ENCODE measurements at places on chromosomes 7 and 10.

DNA sequence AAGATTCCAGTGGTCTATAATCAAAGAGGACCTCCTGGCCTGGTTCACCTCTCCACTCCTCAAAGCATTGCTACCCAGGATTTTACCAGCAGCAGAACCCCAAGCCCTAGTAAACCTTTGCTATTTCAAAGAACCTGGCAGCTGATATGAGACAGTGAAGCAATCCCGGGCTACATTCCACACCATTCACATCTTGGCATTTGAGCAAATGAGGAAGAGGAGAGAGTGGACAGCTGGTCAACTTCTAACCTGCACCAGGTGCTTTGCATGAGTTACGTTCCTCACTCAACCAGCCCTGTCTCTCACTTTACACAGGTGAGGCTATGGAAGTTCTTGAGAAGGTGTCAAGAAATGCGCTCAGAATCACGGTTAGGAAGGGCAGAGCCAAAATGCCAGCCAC is 1.1 kb downstream of the CCDC3 start:
- H3K27me3 ChIP-seq = no peaks in the 10 kb centered on the region
- H3K27ac ChIP-seq = peak overlapping the region; percentile 68
- H3K4me1 ChIP-seq = peaks cover 23% of the 10 kb centered on the region
- peaks cover 6% of the 10 kb centered on the region for H3K36me3 ChIP-seq
- DNase-seq = no peak

- H3K4me3 ChIP-seq = peak overlapping the region; percentile 72
- peaks cover 34% of the 10 kb centered on the region for H3K36me3 ChIP-seq
- DNase-seq = peak; percentile 89
- peaks cover 32% of the 10 kb centered on the region for H3K4me1 ChIP-seq
Observed at GRCh38 chr10:44975431-44976331, 2.9 kb downstream of the DEPP1 start.

GRCh38 chr7:37349979-37350590 is 98.6 kb downstream of the ELMO1 start:
- H3K27me3 ChIP-seq = no peaks in the 10 kb centered on the region
- H3K4me3 ChIP-seq = no peak overlapping the region
- DNase-seq = no peak
- H3K36me3 ChIP-seq = no peaks in the 10 kb centered on the region
- H3K4me1 ChIP-seq = peaks cover 54% of the 10 kb centered on the region
- H3K27ac ChIP-seq = peak overlapping the region; percentile 13

DNA sequence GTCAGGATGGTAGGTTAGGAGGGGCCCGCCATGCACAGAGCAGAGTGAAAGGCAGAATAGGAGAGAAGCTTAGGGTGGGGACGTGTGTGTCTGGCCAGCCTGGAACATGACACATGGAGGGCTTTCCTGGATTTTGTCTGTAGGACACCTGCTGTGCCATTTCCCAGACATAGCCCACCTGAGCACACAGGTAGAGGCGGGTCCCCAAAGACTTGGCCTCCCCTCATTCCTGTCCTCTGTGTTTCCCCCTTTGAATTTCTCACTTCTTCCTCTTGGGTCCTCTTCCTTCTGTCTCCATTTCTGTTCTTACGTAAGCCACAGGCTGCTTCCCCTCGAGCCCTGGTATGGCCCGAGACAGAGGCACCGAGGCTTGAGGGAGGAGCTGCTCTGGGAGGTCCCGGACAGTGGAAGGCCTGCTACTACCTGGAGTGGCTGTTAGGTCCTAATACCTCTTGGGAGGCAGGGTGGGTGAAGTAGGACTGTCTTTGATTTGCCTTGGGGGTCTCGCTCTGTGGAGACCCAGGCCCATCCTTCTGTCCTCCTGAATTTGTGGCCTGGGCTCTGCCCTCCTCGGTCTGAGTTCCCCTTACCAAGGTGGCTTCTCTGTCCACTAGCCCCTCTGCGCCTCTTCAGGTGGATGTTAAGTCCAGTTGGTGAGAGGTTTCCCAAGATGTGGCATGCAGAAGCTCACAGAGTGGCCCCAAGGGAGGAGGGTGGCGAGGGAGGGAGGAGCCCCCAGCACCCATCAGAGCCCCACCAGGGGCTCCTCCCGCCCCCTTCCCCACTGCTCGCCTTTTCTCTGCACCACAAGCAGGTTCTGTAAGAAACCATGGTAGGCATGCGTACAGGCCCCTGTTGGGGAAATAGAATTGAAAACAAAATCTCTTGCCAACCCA is 5.5 kb downstream of the ZNF775 start:
- no peak for DNase-seq
- no peaks in the 10 kb centered on the region for H3K4me1 ChIP-seq
- H3K4me3 ChIP-seq = no peak overlapping the region
- H3K36me3 ChIP-seq = no peaks in the 10 kb centered on the region

DNA sequence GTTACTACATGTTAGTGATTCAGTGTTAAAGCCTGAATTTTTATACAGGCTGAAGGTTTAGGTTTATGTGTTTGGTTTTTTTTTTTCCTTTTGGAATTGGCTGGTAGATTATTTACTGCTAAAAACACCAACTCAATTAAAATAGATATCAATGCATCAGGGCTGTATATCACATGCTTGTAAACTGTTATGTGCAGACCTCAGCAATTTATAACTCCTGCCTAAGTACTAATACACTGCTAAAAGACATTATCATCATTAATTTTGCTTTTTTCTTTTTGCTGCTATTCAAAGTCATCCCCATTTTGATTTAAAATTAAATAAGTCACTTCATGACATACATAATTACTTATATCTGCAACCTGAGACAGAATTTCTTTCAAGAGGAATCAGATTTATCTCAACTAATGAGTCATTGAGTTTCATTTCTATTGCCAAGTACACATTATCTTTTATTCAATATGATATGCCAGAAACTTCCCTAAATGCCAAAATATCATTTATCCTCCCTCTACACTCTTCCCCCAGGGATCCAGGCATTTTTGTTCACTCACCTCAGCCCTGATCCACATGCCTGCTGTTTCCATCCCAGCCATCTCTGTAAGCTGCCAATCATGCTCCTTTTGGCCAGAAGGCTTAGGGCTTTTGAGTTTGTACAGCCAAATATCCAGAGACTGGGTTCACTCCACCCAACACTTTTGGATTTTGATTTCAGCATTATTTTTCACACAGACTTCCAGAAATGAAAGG is 98.5 kb downstream of the POLR1F start:
- no peak overlapping the region for H3K27ac ChIP-seq
- H3K4me3 ChIP-seq = no peak overlapping the region
- H3K36me3 ChIP-seq = no peaks in the 10 kb centered on the region
- no peak for DNase-seq

DNA sequence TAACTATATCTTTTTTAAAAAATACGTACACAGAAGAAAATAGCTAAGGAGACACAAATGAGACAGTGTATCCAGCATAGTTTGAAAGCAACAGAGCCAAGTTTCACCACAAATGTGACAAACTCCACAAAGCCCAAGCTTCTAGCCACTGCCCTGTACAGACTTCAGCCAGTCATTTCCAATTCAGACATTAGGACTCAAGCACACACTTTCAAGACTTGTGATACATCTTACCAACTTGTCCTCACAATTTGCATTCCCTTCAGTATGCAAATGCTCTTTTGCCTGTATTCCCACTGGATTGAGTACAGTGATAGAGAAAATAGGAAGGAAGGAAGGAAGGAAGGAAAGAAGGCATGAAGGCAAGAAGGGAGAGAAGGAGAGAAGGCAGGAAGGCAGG is 510.4 kb downstream of the KCNMA1 start:
- no peak overlapping the region for H3K27ac ChIP-seq
- H3K36me3 ChIP-seq = no peaks in the 10 kb centered on the region
- no peaks in the 10 kb centered on the region for H3K4me1 ChIP-seq

DNA sequence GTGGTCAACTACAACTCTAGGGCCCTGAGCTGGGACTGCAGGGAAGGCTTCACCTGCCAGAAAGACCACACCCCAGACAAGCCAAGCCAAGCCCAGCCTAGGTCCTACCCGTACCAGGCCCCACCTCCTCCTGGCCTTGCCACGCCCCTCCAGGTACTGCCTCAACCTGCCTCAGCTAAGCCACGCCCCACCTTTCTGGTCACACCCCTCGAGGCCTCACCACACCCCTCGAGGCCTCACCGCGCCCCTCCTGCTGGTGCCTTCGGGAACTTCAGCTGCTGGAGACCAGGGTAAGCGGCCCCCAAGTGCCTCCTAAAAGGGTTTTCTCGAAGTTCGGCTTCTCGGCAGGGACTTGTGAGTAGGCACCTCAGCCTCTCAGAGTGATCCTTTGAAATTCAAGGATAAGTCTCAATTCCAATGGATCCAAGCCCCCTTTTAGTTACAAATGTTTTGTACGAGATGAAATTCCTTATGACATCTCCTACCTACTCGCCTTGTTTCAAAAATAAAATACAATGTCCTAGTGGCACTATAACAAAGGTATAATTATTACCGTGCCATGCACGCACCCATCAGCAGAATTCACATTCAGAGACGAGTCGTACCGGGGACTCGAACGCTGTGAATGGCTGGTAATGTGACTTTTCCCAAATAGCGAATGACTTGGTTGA is 171.2 kb downstream of the ARHGAP21 start:
- H3K4me3 ChIP-seq = no peak overlapping the region
- H3K27me3 ChIP-seq = no peaks in the 10 kb centered on the region
- no peak overlapping the region for H3K27ac ChIP-seq
- no peaks in the 10 kb centered on the region for H3K4me1 ChIP-seq
- no peaks in the 10 kb centered on the region for H3K36me3 ChIP-seq

DNA sequence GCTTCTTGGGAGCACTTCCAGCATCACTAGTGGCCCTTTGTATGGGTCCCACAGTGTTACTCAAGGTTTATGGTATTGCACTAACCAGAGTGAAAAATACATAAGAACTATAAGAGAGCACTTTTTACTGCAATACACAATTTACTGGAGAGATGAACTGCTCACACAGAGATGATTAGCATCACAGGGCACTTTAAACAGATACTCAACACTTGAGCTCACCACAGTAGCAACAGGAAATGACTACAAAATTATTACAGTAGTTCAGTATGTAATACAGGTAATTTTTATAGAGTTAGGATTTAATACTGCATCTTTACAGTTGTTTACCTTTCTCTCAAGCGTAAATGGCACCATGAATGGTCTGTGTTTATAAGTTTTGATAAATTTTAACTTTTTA is 68.2 kb upstream of the CDK1 start:
- no peak overlapping the region for H3K4me3 ChIP-seq
- H3K27me3 ChIP-seq = no peaks in the 10 kb centered on the region
- H3K27ac ChIP-seq = no peak overlapping the region
- no peak for DNase-seq
- H3K4me1 ChIP-seq = no peaks in the 10 kb centered on the region

- H3K4me1 ChIP-seq = no peaks in the 10 kb centered on the region
- no peaks in the 10 kb centered on the region for H3K27me3 ChIP-seq
- H3K4me3 ChIP-seq = no peak overlapping the region
- no peaks in the 10 kb centered on the region for H3K36me3 ChIP-seq
Observed at GRCh38 chr7:121306565-121306964, 22.2 kb upstream of the WNT16 start.

- DNase-seq = no peak
- peaks cover 30% of the 10 kb centered on the region for H3K36me3 ChIP-seq
- peaks cover 12% of the 10 kb centered on the region for H3K4me1 ChIP-seq
- no peak overlapping the region for H3K27ac ChIP-seq
- H3K27me3 ChIP-seq = no peaks in the 10 kb centered on the region
Observed at GRCh38 chr7:1446620-1447032, 12.6 kb downstream of the MICALL2 start.

GRCh38 chr10:95976362-95977229 is 66.8 kb upstream of the CCNJ start:
- H3K4me3 ChIP-seq = no peak overlapping the region
- H3K36me3 ChIP-seq = no peaks in the 10 kb centered on the region
- H3K27ac ChIP-seq = no peak overlapping the region
- DNase-seq = no peak

GRCh38 chr10:73827346-73828089 is 16.1 kb upstream of the NDST2 start:
- H3K36me3 ChIP-seq = peaks cover 55% of the 10 kb centered on the region
- no peak overlapping the region for H3K27ac ChIP-seq
- H3K27me3 ChIP-seq = no peaks in the 10 kb centered on the region
- no peaks in the 10 kb centered on the region for H3K4me1 ChIP-seq

DNA sequence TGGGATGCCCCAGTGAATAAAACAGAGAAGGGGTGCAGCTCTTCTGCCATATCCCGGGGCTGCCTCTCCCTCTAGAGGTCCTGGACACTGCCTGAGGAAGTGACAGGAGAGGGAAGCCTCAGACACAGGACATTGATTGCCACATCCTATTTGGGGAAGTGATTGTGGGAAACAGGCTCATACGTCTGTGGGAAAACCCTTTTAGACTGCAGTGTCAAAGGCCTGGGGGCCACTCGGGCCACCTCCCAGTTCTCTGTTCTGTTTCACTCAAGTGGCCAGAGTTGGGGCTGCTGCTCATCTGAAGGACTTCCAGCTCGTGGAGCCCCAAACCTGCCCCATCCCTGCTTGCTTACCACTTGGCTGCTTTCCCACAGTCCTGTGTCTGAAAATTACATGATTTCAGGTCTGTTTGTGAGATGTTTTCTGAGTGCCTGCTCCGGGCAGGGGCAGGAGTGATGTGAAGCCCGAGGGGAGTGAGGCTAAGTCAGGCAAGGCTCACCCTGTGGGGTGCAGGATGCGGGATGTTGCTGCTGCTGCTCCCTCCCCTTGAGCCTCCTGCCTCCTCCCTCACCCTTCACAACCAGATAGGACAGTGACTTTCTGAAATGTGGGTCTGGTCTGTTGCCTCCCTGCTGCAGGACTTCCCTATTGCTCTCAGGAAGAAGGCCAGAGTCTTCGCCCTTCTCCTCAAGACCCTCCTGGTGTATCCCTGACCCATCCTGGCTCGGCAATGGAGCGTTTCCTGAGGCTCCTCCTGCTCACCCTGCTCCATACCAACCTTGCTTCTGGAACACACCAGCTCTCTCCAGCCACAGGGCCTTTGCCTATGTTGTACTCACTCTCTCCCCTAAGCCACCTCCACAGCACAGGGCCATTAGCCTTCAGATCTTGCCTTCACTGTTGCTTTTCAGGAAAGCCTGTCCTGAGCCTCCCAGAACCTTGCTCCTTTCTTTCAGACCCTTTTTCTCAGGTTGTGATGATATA is 58.4 kb downstream of the NEURL1 start:
- H3K27me3 ChIP-seq = no peaks in the 10 kb centered on the region
- no peak overlapping the region for H3K27ac ChIP-seq
- H3K4me1 ChIP-seq = peaks cover 14% of the 10 kb centered on the region
- H3K36me3 ChIP-seq = no peaks in the 10 kb centered on the region

- H3K36me3 ChIP-seq = no peaks in the 10 kb centered on the region
- no peak overlapping the region for H3K4me3 ChIP-seq
- H3K27me3 ChIP-seq = no peaks in the 10 kb centered on the region
- no peak overlapping the region for H3K27ac ChIP-seq
Observed at GRCh38 chr7:4033996-4034395, 648.1 kb upstream of the FOXK1 start.

GRCh38 chr10:1620803-1621202 is 116.5 kb downstream of the ADARB2 start:
- peaks cover 6% of the 10 kb centered on the region for H3K27me3 ChIP-seq
- H3K4me3 ChIP-seq = no peak overlapping the region
- no peaks in the 10 kb centered on the region for H3K36me3 ChIP-seq
- no peak overlapping the region for H3K27ac ChIP-seq
